Fibroblast of skin of right biceps (primary cell): ENCODE measurements at places on chromosomes 1 and 21.

DNA sequence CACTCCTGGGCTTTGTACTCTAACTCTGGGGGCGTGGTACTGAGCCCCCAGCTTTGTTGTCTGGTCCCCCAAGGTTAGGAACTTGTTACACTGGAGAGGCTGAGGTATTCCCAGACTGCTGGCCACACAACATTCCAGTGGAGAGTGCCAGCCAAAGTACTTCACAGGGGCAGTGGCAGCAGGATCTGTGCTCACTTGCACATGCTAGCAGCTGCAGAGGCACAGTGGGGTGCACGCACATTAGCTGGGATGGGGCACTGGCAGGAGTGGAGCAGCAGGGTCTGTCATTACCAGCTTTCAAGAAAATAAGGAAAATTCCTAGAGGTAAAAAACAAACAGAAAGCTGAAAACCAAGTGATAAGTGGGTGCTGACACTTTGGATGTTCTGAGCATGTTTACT lies 31.0 kb downstream of the ZNF691 start:
- no peak for DNase-seq

DNA sequence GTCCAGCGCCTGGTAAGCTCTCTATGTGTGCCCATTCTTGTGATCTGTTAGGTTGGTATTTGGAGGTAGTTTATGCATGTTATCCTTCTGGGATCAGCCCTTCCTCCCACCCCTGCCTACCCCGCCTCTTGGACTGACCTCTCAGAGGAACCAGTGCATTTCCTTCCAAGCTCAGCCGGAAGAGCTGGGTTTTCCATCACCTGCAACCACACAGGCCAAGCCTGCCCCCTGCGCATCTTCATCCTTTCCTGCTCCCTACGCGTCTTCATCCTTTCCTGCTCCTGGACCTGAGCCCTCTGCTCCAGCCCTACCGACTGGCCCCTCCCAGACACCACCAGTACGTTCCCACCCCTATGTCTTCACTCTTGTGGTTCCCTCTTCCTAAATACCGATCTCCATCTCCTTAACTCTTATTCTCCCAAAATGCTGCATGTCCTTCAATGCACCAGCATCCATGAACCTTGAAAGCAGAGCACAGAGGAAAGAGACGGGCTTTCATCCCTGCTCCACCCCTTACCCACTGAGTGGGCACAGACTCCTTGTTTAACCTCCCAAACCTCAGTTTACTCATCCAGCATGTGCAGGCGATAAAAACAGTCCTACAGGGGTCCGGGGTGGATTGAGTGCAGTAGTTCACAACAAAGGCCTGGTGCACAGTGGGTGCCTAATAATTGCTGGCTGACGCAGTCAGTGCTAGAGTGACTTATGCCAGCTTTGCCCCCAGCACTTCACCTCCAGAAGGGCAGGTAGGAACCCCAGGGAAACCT lies 526.3 kb downstream of the MATN1 start:
- no peak for DNase-seq

GRCh38 chr1:20329793-20330542 lies 39.3 kb downstream of the VWA5B1 start:
- no peak for DNase-seq

DNA sequence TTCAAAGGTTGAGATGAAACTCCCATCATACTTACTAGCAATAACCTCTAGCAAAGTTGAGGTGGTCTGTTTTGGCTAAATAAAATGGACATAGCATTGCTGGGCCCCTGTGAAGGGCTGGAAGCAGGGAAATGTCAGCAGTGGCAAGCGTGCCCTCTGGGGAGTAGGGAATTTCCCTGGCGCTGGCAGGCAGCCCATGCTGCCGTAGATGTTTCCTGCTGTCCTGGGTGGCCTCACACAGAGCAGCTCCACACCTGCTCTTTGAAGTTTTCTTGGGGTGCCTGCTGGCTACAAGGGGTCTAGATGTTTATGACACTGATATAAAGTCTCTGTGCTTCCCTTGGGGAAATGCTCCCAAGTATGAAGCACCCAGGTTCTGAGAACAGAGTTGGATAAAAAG lies 30.2 kb downstream of the ADARB1 start:
- no peak for DNase-seq

GRCh38 chr1:175512637-175513412 lies 230.6 kb downstream of the TNR start:
- no peak for DNase-seq

DNA sequence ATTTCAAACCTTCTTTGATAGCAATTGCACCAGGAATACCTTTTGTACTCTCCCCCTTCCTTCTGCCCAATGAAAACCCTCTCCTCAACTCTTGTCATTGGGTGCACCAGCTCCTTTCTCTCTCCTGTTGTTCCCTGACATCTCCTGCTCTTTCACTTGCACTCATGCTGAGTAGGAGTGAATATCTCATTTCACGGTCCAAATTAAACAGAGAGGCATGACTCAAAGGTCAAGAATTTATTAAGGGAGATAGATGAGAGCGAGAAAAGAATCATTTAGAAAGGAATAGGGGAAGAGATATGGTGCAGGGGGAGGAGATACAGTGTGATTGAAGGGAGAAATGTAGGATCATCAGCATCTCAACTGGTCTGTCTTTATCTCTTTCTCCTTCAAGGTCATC lies 22.1 kb downstream of the AIM2 start:
- DNase-seq = peak; percentile 12

DNA sequence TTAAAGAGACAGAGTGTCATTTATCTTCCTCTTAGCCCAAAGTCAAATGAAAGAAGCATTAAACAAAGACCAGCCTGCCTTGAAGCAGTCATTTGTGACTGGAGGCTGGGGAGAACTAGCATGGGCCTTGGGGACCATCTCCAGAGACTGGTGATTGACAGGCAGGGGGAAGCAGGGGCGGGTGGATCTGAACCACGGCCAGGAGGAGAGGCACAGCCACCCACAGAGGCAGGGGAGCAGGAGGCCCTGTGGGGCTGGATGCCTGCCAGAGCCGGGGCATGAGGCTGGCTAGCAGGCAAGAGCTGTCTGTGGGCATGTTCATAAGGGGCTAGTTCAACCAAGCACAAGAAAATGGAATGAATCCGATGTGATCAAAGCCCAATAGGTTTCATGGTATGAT lies 73.9 kb downstream of the PLXNA2 start:
- no peak for DNase-seq

DNA sequence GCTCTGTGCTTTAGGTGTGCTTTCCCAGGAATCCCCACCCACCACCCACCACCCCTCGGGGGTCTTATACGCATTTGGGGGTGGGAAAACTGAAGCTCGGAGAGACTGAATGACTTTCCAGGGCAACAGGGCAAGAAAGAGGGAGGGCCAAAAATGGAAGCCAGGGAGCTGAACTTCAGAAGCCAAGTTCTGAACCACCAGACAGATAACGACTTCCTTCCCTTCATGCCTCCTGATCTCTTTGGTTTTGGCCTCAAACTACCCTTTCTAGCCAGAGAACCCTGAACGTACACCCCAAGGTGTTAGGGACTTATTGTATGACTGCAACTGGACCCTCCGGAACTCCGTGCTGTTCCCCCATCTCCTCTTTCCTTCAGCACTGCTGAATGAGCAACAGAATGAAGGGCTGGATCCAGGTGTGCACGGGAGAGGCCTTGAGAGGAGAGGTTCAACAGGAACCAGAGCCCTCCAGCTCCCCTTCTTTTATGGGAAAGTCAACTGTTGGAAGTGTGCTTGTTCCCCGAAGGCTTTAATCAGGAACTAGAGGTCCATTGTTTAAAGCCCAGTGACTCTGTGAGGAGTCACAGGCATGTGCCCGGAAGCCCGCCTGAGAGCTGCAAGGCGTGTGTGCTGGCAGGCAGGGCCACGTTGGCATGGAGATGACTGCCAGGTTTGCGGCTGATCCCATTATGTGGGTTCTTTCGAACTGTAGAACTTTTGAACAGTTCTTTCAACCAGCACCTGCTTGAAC lies 3.1 kb downstream of the BACE2 start:
- no peak for DNase-seq

DNA sequence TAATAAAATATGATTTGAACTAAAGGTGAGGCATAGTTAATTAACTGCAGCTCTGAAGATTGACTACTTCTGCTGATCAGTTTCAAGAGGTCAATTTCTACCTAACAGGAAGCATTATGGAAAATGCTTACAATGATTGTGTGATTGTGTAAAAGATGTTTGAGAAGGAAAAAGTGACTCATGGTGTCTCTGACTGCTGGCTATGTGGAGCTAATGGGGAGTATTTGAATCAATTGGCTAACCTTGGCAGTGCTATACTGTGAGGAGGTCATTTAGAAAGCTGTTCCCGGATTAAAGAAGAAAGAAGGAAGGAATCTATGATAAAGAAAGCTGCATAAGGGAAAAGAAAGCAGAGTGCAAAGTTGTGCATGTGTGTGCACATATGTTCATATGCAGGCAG lies 376.5 kb downstream of the ADGRL2 start:
- DNase-seq = peak; percentile 33

- no peak for DNase-seq
Measured at GRCh38 chr1:160874935-160875334, 10.0 kb downstream of the ITLN1 start.

DNA sequence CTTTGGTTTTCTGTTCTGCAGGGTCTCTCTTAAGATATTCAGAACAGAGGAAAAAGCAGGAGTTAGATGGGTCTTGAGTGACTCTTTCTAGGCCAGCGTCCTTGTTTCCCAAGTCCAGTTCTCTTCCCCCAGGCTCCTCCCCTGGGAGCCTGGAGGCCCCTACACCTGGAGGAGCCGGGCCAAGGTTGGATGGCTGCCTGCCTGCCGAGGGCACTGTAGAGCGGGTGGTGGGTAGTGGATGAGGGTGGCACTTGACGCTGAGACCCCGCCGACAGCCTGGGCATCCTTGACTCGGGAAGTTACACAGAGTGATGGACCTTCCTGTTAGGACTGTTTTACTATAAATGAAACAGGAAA lies 17.4 kb upstream of the KANK4 start:
- DNase-seq = no peak

DNA sequence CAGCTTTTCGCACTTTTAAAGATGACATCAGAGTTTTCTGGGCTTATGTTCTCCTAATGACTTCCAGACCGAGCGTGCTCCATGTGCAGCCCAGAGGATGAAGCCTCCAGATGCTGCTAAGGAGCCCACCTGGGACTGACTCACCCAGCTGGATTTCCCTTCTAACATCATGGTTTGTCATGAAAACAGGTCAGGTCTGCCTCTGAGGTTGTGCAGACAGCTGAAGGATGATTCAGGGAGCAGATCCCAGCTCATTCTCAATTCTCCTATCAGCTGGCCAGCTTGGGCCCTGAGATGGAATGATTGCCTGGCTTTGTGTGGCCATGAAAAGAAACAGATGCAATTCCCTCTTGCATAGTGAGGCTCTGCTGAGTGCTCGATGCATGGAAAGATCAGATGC lies 123.9 kb upstream of the DUSP10 start:
- DNase-seq = peak; percentile 87

DNA sequence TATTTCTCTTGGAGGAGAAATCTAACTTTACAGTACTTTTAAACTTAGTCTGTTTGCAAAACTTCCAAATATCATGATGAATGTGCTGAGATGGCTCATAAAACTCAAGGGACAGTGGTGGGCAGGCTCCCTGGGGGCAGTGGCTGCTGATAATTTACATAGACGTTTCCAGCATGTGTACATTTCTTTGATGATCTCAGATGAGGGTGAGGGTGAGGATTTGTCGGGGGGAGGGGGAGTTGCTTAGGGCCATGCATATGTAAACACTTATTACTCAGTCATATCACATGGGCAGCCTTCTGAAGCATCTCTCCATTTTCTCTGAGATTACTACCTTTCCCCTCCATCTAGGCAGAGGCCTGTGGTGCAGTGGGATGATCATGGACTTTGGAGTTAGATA lies 152.9 kb upstream of the HMGB4 start:
- peak; percentile 81 for DNase-seq

DNA sequence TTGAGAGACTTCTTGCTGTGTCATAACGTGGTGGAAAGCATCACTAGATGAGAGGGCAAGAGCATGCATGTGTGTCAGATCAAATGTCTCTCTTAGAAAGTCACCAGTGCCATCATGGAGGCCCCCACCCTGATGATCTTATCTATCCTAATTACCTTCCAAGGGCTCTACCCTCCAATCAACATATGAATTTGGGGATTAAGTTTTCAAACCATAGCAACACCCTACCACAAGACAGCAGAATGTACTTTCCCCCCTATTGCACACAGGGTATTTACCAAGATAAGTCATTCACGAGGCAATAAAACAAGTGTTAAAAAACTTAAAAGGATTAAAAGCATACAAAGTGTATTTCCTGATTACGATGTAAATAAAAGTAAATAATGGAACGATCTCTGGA lies 515.6 kb downstream of the LMO4 start:
- DNase-seq = no peak
